ENCODE measurements at places on chromosomes 7 and 10.

DNA sequence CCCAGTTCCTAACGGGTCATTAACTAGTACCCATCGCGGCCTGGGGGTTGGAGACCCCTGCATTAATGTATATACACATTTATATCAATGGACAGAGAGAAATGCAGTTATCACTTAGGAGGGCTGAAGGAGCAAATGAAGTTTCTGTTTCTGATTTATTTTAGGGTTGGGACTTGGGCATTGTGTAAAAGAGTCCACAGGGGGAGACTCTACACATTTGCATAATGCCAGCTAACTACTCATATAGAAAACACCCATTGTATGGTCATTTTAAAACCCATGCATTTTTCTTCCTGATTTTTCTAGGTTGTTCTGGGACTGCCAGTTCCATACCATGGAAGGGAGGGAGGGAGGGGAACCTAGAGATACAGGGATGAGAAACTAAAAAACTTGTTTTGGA lies 23.5 kb downstream of the BCCIP start:
- DNase-seq: no peak

DNA sequence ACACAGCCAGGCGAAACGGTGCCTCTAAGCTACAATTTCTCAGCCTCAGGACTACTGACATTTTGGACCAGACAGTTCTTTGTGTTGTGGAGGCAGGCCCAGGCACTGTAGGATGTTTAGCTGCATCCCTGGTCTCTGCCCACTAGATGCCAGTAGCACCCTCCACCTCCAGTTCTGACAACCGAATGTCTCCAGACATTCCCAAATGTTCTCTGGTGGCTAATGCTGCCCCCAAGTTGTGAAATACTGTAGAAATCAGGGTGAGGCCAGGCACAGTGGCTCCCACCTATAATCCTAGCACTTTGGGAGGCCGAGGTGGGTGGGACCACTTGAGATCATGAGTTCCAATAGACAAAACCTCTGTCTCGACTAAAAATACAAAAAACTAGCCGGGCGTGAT lies 18.2 kb downstream of the HNRNPF start:
- no peak for DNase-seq

DNA sequence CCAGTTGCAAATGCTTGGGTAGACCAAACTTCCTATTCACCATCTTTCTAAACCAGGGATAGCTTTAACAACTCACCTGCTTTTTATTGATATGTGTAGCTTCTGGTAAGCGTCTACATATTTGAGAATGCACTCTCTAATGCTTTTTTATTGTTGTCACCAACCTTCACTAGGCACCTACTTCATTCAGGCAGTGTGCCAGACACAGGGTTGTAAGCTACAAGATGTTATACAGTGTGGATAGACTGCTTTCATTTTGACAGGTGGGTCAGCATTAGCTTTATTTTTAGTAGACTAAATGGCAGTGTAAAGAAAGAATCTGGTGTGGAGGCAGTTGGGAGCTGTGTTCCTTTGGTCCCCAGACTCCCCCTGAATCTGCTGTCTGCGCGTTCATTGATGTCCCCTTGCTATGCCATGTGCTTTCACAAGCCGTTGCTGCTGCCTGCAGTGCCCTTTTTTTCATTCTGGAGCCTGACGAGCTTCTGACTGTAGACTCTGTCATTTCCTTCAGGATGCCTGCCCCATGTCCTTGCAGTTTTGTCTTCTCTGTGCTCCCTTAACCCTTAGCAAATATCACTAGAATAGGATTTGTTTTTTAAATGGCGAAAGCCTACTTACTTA lies 32.1 kb downstream of the NRF1 start:
- DNase-seq: no peak

- no peak for DNase-seq
Observed at GRCh38 chr10:15703151-15703880, 16.4 kb downstream of the ITGA8 start.

GRCh38 chr10:63611078-63611477 lies 89.9 kb downstream of the REEP3 start:
- DNase-seq: no peak

- DNase-seq: no peak
Observed at GRCh38 chr10:78254013-78254412, 220.3 kb downstream of the RPS24 start.

- DNase-seq: no peak
Observed at GRCh38 chr10:100868382-100868781, 44.4 kb upstream of the SLF2 start.

DNA sequence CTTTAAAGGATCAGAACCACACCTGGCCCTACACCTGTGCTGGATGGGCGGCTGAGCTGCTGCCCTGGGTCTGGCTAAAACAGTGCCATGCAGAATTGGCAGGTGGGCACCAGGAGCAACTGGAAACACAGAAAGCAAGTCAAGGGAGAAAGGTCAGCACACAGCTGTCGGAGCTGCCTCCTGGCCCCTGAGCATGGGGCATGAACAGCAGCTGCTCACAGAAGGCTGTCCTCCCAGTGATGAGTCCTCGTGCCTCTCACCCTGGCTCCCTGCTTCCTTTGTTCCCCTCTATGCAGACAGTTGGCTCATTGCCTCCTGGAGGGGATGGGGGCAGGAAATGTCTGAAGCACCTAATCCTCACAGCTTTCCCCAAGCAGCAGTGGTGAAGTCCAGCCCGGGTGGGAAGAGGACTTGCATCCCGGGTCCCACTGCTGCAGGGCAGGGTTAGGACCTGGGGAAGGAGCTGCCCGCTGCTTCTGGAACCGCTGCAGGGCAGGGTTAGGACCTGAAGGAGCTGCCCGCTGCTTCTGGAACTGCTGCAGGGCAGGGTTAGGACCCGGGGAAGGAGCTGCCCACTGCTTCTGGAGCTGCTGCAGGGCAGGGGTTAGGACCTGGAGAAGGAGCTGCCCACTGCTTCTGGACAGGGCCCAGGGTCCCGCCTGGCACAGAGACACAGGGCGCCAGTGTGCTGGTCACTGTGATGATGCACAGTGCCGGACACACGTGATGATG lies 37.3 kb downstream of the VIPR2 start:
- peak; percentile 29 for DNase-seq

DNA sequence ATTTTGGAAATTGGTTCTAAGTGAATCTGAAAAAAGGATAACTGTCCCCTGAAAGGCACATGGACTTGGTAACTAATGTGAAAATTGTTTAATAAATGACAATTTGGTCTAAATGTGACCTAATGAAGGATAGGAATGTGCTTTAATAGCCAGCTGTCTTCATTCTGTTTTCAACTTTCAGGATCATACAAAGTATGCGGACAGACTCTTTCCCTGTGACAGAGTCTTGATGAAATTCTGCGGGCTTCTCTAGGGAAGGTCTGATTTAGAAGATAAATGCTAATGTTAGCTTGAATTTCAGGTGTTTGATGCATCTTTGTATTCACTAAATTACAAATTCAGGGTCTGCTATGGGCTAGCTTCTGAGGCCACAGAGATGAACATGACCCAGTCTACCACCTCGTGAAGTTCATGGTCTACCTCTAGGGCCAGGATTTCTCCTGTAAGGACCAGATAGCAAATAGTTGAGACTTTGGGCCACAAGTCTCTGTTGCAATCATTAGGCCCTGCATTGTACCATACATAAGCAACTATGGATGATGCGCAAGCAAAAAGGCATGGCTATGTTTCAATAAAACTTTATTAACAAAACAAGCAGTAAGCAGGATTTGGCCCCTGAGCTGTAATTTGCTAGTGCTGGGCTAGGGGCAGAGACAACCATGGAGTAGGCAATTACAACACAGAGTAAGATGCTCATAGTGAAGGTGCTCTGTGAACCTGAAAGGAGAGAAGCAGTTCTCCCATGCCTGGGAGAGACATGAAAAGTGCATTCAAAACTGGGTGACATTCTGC lies 368.6 kb downstream of the INHBA start:
- no peak for DNase-seq
